ENCODE measurements at places on chromosomes 16 and 17.

- peak; percentile 96 for DNase-seq
Observed at GRCh38 chr16:67268136-67268579, 11.2 kb upstream of the PLEKHG4 start.

DNA sequence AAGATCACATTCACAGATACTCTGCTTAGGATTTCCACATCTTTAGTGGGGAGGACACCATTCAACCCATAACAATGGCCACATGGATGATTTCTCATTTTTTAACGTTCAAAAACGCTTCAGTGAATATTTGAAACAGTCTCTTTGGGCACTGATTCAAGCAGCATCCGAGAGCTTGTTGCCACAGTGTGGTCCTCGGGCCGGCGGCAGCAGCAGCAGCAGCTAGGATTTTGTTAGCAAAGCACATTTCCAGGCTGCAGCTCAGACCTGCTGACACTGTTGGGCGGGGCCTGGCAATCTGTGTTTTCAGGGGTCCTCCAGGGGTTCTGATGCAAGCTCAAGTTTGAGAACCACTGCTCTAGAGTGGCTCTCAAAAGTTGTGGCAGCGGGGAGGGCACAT lies 27.9 kb upstream of the CMIP start:
- DNase-seq: no peak

- peak; percentile 44 for DNase-seq
Observed at GRCh38 chr17:74671031-74671771, 41.5 kb downstream of the CD300LF start.

DNA sequence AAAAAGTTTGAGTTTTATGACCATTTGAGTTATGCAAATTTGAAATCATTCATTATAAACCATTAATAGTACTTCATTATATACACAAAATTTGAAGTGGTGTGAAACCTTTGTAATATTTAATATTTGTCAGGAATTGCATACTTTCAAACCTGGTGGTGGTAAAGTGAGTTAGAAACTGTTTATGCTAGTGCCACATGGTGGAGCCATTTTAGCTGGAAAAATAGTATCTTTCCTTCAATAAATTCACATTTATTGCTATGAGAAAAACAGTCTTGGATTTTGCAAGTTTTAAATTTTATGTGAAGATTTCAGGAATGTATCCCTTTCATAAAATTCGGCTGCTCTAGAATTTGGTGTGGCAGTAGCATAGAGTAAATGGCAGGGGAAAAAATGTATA lies 7.3 kb upstream of the BLMH start:
- DNase-seq: peak; percentile 20

- DNase-seq: no peak
Observed at GRCh38 chr17:67582673-67583081, 135.1 kb upstream of the NOL11 start.

GRCh38 chr17:41689497-41690299 lies 1.0 kb downstream of the EIF1 start:
- peak; percentile 74 for DNase-seq

DNA sequence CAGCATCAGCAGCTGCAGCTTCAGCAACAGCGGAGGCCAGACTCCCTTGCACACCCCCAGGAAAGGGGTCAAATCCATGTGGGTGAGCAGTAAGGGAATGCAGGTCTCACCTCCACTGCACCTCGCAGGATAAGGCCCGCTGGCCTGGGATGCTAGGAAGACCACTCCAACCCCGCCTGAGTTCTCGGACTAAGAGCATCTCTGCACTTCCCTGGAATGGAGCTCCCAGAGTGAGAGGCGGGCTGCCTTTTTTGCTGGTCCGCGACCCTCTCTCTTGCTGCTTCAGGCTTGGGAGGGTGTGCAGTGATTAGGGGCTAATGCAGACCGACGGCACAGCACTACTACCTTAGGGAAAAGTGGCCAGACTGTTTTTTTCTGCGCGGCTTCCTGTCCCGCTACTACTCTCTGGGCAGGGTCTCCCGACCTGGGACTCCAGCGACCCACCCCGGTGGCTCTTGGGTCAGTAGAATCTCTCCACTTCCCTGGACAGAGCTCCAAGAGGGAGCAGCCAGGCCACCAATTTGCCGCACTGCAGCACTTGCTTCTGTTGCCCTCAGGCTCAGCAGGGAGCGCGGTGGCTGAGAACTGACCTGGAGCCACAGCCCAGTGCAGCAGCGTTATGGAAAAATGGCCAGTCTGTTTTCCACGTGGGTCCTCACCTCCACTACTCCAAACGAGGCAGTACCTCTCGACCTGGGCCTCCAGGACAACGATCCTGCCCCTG lies 480.4 kb downstream of the CDH8 start:
- DNase-seq: no peak

DNA sequence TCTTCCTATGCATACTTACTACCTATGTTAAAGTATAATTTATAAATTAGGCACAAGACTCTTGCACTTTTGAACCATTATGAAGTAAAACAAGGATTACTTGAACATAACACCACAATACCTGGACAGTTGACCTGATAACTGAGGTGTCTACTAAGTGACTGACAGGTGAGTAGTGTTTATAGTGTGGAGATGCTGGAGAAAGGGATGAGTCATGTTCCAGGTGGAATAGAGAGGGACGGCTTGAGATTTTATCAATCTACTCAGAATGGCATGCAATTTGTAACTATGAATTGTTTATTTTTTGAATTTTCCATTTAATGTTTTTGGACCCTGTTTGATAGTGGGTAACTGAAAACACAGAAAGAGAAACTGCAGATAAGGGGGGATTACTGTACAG lies 287.6 kb downstream of the MAP2K6 start:
- no peak for DNase-seq

- no peak for DNase-seq
Observed at GRCh38 chr16:31082368-31083045, 6.2 kb downstream of the PRSS53 start.

DNA sequence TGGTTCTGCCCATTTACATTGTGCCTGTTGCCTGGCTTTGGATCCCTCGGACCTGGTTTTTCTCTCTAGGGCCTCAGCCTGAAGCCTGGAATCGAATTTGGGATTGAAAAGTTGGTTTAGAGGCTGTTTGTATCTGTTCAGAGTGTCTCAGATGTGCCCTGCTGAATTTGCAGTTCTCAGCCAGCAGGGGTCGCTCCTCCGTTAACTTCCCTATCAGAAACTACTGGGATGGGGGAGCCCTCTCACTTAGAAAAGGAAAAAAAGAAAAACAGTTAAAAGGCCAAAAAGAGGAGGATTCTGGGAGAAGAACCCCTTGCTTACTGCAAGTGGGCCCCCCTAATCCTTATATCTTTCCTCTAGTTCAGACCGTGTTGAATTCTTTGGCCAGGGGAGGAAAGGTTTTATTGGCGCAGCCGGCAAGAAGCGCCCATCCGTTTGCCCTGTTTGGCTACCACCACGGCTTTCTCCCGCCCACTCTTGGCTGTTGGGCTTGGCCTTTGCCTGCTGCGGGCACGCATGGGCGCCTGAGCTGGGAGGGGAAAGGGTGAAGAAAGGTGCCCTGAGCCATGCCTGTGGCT lies 8.7 kb downstream of the FZD2 start:
- no peak for DNase-seq

GRCh38 chr17:14919631-14920213 lies 345.4 kb downstream of the PMP22 start:
- peak; percentile 24 for DNase-seq

- peak; percentile 34 for DNase-seq
Observed at GRCh38 chr16:49010396-49010795, 271.2 kb downstream of the CBLN1 start.

DNA sequence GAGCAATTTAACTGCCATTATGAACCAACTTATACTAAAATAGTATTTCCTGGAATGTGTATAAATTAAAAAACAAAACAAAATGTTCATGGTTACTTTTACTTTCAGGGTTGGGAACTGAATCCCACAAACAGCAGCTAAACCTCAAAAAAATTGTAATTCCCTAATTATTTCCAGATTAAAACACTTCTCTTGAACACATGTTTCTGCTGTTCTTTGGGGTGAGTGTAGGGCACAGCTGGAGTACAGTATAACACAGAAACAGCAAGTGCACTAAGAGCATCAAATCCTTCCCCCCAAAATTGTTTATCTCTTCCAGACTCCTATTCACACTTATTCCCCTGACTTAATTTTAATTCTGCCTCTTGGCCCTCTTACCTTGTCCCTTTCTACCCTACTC lies 56.4 kb downstream of the KANSL1 start:
- peak; percentile 31 for DNase-seq

DNA sequence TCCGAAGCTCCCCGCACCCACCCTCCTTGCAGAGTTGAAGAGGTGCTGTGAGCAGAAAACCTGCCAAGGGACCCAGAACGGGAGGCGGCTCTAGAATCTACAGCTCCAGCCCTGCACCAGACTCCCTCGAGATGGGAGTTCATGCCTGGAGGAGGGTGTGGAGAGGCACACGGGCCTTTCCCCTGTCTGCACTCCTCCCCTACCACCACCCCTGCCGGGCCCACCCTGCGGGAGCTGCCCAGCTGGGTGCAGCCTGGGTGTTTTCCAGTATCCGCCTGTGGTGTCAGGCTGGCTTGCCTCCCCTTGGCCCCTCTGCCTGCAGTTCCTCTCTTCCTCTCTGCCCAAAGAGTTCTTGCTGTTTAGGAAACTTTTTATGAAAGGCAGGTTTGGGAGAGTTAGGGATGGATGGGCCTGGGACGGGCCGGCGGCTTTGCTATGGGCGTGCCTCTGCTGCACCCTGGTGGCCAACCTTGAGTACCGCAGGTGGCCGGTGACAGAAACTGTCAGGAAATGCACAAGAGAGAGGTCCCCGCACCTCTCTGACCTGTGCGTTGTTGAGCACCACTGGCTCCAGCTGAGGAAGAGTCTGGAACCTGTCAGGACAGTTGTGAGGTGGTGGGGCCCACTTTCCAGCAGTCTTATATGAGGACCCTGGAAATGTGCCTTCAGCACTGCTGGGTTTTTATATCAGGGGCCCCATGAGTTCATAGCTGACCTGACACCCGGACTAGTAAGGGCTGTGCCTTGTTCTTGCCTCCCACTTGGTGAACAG lies 354.1 kb downstream of the SEC14L1 start:
- peak; percentile 78 for DNase-seq

DNA sequence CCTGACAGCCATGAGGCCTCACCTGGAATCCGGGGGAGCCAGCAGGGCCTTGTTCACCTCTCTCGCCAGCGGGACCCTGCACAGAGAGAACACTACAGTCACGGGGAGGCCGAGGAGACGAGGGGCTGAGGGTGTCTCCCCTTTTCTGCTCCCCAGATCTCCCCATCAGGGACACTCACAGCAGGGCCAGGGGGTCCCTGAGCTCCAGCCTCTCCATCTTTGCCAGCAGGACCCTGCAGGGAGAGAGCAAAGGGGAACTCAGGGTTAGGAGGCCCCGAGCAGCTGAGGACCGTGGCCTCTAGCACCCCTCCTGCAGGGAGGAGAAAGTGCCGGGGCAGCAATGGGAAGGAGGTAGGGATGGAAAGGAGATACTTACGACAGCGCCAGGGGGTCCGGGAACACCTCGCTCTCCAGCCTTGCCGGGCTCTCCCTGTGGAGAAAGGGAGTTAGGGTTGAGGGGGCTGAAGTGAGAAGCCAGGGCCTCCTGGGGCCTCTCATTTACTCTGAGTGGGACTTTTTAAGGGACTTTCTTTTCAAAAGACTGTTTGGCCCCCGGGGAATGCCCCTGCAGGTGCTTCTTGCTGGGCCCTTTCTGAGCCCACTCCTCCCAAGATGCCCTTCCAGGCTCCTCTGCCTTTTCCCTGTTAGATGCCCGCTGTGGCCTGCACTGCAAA lies 8.7 kb downstream of the COL1A1 start:
- DNase-seq: peak; percentile 62

GRCh38 chr17:38417210-38417951 lies 10.9 kb upstream of the ARHGAP23 start:
- DNase-seq: no peak

- peak; percentile 9 for DNase-seq
Observed at GRCh38 chr16:24255456-24256371, at the start of gene CACNG3. CACNG3 (plus strand) TSS chr16:24256335; CDS start chr16:24256755, 420 bp downstream.

DNA sequence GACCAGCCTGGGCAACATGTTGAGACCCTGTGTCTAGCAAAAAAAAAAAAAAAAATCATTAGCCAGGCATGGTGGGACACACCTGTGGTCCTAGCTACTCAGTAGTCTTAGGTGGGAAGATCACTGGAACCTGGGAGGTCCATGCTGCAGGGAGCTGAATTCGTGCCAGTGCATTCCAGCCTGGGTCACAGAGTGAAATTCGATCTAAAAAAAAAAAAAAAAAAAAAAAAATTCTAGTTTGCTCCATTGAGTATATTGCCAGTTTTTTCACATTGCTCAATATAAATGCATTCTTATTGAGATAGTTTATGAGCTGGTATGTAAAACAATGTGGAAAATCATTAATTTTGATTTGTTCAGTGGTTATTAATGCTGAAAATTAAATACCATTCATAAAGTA lies 52.0 kb downstream of the ABHD15 start:
- DNase-seq: peak; percentile 56

DNA sequence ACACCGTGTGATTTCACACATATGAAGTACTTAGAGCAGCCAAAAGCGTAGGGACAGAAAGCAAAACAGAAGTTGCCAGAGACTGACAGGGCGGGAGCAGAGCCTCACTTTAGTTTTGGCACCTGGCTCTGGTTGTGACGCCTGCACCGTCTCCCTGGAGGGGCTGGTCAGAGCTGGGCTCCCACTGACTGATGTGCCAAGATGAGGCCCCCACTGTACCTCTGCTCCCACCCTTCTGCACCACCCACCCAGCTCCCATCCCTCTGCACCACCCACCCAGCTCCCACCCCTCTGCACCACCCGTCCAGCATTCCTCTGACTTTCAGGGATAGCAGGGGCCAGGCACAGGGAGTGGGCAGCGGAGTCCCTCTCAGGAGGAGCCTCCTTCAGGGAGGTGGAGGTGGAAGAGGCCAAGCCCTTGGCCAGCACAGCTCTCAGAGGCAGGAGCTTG lies 3.2 kb upstream of the PRSS21 start:
- DNase-seq: no peak

- DNase-seq: no peak
Observed at GRCh38 chr17:42372142-42372541, 16.1 kb downstream of the STAT3 start.

DNA sequence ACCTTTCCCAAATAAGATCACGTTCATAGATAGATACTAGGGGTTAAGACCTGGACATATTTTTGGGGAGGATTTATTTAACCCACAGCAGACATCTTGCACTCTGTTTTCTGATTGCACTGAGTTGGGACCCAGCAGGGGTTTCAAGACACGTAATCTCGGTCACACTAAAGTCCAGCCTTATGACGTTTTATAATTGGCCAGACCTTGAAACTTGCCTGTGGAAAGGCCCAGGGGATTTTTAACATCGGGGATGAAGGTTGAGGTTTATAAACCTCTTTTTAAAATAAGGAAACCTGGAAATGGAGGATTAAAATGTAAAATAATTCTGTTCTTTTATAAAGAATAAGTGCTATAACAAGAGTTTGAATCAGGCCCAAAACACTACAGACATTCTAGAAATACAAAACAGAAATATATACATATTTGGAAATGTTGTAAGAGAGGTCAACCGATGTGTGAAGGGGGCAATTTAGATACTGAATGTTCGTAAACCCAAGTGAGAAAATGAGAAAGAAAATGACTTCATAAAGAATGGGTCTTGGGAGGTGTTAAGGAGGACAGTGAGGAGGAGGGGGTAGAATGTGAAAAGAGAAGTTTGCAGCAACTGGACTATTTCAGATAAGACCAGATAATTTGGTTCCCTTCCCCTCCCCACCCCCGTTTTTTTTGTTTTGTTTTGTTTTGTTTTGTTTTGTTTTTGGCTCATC lies 61.1 kb upstream of the NOL11 start:
- DNase-seq: no peak

Data from EH (cell line).